NCI-H1048 (cell line): ENCODE measurements at places on chromosomes 16 and 17.

GRCh38 chr17:57776366-57776765, 31.3 kb upstream of the CCDC182 start:
- DNase-seq = no peak

GRCh38 chr17:64780096-64781013, 118.2 kb upstream of the SMURF2 start:
- DNase-seq = peak; percentile 78

GRCh38 chr17:40104594-40105486, 4.5 kb upstream of the NR1D1 start:
- DNase-seq = no peak

DNA sequence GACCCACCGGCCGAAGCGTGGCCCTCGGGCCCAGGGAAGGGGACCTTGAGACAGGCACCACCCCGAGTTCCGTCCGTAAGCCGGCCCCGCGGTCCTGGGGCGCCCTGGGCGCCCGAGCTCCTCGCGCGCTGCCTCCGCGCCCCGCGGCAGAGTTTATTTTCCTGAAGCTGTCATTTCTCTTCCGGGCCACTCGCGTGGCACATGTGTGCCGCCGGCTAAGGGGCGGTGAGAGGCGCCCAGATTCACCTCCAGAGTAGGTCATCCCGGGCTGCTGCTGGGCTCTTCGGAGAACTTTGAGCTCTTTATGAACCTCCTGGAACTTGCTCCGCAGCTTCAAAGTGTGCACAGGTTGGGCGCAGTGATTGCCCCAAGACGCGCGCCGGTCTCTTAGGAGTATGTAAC, 489 bp downstream of the ZC3H18 start:
- no peak for DNase-seq

GRCh38 chr17:78532311-78532710, 44.9 kb downstream of the DNAH17 start:
- no peak for DNase-seq
